ENCODE measurements at places on chromosomes 4 and X. TPM values are rescaled to one million over a fixed set of nuclear protein-coding genes. Genes with fewer than 3 reads are reported as not detected.

GRCh38 chr4:68011684-68012083 is 48.4 kb upstream of the TMPRSS11A start:
- DNase-seq: no peak

DNA sequence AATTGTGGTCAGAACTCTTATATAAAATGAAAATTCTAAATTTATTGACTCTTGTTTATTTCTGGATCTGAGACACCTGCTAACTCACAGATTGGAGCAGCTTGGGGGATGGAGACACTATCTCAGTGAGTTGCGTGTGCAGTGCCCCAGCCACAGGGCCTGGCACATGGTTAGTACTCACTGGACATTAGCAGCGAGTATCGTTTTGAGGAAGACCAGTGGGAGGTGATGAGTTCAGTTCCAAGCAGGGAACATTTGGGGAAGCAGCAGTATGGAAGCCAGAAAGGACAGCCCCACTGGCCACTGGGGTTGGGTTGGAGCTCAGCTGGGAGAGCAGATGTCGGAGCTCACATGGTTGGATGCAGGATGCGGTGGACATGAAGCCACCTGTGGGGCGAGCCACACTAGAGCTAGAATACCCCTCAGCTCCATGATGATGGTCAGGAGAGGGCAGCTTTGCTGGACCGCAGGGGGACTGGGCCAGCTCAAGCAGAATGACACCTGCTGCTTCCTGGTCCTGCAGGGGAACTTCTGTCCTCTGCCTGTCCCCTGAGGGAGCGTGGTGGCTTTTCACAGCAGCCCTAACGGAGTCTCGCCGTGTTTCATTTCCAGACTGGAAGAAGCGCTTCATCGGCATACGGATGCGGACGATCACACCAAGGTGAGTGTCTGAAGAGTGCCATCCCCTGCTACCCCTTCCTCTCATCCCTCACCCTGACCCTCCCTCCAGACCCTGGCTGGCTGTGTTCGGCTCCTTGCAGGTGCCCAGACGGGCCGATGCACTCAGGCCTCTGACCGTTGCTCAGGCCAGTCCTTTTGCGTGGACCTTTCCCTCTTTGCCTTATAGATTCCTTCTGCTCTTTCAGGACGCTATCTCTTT is 32.5 kb downstream of the HTRA3 start:
- no peak for DNase-seq

DNA sequence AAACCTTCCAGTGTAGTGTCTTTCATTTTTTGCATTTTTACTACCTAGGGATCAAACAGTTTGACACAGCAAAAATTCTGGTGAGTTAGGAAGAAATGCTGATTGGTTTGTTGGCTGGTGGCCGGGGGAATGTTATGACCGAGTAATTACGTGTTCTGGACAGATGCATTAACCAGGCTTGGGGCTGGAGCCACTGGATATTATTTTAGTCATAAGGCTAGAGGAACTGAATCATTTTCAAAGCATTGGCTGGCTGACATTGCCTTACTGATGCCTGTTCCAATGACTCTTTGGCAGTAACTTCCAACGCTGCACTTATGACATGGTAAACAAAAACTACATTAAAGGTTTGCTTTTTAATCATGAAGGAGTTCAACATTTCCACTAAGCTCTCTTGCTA is 84.6 kb downstream of the FBXO8 start:
- DNase-seq: no peak

GRCh38 chr4:25133132-25133531 is 27.1 kb downstream of the SEPSECS start:
- no peak for DNase-seq

GRCh38 chr4:23114538-23114937 is 421.8 kb downstream of the GBA3 start:
- DNase-seq: no peak

- DNase-seq: no peak
Measured at GRCh38 chr4:27267339-27267969, 406.8 kb downstream of the STIM2 start.

DNA sequence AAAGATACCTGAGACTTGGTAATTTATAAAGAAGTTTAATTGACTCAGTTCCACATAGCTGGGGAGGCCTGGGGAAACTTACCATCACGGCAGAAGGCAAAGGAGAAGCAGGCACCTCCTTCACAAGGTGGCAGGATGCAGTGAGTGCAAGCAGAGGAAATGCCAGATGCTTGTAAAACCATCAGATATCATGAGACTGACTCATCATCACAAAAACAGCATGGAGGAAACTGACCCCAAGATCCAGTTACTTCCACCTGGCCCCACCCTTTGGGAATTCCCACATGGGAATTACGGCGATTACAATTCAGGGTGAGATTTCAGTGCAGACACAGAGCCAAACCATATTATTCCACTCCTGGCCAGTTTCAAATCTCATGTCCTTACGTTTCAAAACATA is 514.7 kb upstream of the SPANXN1 start:
- DNase-seq: no peak

DNA sequence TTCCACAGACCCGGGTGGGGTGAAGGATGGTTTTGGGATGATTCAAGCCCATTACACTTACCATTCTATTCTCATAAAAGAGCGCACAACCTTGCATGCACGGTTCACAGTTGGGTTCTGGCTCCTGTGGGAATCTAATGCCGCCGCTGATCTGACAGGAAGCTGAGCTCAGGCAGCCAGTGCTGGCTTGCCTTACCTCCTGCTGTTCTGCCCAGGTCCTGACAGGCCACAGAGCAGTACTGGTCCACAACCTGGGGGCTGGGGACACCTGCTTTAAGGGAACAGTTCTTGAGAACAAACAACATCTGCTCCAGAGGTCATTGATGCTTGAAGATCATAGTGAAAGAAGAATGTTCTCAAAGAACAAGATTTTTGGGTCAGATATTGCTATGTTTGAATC is 8.0 kb upstream of the HS3ST1 start:
- DNase-seq: no peak

DNA sequence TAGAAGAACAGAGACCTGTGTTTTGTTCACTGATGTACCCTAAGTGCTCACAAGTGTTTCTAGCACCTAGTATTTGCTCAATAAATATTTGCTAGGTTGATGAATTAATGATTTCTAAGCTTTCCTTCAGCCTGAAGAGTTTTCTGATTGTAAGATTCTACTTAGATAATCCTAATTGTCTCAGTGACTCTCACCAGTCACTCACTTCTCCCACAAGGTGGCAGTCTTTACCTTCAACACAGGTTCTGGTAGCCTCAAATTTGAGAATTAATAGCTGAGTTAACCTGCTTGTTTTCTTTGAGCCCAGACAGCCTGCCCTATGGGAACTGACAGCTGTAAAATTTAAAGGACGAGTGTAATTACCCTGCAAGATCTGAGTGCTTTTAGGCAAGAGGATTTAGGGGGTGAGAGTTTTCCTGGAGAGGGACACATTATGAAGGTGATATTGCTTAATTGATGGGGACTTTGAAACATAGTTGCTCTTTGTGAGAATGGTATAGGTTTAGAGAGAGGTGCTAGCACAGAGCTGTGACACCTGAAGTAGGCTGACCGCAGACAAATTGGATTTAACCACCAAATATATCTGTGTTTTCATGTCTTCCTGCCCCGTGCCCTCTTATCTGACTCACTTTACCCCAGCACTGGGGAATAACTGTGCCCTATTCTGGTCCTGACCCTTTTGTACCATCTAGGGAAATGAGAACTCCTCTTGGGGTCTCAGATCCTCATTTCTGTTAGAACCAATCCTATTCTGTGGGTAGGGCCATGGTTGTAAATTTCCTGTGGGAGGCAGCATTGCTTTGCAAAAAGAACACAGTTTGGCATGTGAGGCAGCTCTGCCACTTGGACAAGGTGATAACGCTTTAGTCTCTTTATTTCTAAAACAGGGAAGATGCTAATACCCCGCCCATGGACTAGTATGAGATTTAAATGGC is 27.7 kb downstream of the CD38 start:
- peak; percentile 59 for DNase-seq

DNA sequence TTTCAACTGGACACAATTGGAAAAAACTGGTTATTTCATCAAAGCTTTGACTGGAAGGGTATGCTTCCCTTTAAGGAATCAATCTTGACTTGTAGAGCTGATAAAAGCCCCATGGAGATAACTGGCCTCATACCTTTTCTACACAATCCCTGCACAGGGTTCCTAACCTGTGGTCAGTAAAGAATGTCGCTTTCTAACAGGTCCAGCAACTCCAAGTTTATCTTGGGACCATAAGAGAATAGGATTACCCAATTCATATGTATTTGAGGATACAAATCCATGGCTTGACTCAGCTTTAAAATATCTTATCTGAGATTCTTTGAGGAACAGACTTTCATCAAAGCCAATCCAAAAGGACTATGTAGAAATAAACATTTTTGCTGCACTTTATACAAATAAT is 1399.8 kb upstream of the PABPC4L start:
- no peak for DNase-seq

GRCh38 chr4:119835613-119835910 is 207.0 kb upstream of the PDE5A start:
- DNase-seq: no peak

- DNase-seq: no peak
Measured at GRCh38 chrX:153488231-153488914, 6.4 kb upstream of the BGN start.

GRCh38 chr4:73109493-73109892 is 40.0 kb upstream of the COX18 start:
- DNase-seq: no peak

DNA sequence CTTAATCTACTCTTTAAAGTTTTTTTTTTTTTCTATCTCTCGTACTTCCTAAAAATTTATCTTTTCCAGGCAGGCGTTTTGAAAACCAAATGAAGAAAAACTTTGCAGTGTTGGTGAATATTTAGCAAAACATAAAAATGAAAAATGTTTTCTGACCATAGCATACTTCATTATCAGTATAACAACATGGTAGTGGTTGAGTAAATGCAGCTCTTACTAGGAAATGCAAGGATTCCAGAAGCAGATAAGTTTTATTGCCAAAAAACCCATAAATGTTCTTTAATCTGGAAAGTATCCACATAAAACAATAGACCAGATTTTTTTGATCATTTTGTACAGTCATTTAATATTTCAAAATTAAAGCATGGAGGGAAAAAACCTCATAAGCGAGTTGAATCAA is 136.9 kb upstream of the GUCY1A1 start:
- DNase-seq: no peak

- no peak for DNase-seq
Measured at GRCh38 chr4:88029556-88029955, 22.1 kb downstream of the PKD2 start.

C1QTNF7 gene
- not detected for total RNA-seq

LRRC66 gene
- not detected for total RNA-seq

STBD1 gene
- total RNA-seq: 0.25 TPM

OTUD6A gene
- total RNA-seq: not detected

UBA1 gene
- total RNA-seq: 198 TPM

TMEM31 gene
- not detected for total RNA-seq

RTL5 gene
- 2.0 TPM for total RNA-seq

DCAF8L2 gene
- not detected for total RNA-seq

SORCS2 gene
- not detected for total RNA-seq

PDLIM3 gene
- 15.7 TPM for total RNA-seq

ADGRG2 gene
- total RNA-seq: not detected
